ENCODE measurements at places on chromosomes 6 and 20.

- no peak for ATAC-seq
These were observed 567.8 kb downstream of the GRIK2 start for GRCh38 chr6:101961357-101961756.

DNA sequence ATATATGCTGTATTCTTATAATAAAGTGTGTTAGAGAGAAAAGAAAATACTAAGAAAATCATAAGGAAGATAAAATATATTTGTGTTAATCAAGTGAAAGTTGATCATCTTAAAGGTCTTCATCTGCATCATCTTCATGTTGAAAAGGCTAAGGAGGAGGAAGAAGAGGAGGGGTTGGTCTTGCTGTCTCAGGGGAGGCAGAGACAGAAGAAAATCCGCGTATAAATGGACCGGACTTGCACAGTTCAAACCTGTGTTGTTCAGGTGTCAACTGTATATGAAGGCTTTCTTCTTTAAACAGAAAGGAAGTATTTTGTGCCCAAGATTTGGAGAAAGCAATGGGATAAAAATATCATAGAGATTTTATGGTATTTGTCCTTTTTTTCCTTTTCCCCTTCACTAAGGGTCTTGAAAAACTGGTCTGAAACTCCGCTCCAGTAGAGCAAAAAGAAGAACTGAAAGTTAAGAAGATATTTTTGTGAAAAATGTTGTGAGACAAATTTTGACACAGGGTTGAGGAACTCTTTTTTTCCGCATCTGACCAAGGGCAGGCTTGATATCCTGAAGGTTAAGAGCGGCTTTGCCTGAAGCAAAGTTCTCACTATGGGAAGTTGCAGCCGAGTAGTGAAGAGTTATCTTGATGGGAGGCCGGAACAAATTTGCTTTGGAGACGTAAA, 350.7 kb downstream of the LAMA2 start:
- peak; percentile 60 for ATAC-seq

- peak; percentile 42 for ATAC-seq
These were observed 542 bp downstream of the USP49 start for GRCh38 chr6:41894366-41895299.

DNA sequence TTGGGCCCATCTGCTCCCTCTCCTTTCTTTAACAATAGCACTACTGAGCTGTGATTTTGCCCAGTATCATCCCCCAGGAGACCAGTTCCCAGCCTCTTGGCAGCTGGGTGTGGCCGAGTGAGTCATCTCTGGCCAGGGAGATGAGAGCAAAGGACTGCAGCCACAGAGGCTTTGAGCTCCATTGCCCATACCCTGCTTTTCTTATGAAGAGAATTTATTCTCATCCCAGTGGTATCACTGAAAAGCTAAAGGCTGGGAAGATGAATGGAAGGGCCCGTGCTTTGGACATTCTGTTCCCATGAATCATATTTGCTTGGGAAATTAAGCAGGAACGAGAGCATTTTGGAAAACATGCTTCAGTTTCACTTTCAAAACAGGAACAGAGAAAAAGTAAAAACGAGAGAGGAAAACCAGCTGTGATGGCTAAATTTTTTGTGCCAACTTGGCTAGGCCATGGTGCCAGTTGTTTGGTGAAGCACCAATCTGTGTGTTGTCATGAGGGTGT, 14.9 kb downstream of the CST3 start:
- no peak for ATAC-seq

DNA sequence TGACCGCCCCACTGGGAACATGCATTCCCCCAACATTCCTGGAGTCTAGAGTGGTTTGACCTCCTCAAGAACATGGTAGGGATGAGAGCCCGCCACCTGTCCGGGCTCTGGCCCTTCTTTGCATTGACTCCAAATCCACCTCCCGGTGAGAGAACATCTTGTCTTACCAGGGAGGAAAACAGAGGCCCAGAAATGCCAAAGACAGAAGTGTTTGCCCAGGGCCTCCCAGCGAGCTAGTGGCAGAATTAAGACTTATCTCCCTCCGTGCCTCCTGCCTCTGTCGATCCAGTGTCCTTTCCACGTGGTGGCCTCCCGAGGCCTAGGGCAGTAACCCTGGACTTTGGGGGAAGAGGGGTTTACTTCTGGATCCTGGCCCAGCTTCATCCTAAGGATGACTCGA, 134.8 kb downstream of the JPH2 start:
- no peak for ATAC-seq

- no peak for ATAC-seq
These were observed 11.6 kb downstream of the MAP3K7 start for GRCh38 chr6:90575267-90575666.

DNA sequence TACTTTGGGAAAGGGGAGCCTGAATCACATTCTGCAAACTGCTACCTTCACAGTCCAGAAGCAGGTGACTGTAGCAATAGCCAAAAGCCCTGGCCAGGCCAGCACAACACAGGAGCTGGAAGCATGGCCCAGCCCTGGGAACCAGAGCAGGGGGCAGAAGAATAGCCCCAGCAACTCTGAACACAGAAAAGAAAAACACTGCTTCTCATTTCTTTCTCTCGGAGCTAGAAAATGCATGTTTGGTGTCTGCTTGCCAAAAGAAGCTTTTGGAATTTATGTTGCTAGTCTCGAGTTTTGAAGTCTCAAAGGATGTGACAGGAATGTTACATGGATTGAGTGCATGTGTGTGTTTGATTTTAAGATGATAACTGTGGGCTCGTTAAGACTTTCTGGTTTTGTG, 79.8 kb upstream of the SCAF8 start:
- no peak for ATAC-seq

GRCh38 chr6:9405369-9405768, 970.0 kb upstream of the SLC35B3 start:
- ATAC-seq: no peak

- no peak for ATAC-seq
These were observed 115.1 kb upstream of the LAMP5 start for GRCh38 chr20:9399322-9399721.

DNA sequence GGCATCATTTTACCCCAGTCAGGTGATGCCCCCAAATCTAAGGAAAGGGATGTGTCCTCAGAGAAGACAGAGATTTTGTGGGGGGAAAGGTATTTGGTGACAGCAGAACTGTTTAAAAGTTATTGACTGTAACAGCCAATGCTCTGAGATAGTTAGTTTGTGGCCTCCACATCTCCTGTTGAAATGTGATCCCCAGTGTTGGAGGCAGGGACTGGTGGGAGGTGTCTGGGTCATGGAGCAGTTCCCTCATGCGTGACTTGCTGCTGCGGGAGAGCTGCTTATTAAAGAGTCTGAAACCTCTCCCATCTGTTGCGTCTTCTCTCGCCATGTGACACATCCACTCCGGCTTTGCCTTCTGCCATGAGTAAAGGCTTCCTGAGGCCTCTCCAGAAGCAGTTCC, 282.8 kb upstream of the FOXQ1 start:
- ATAC-seq: no peak

DNA sequence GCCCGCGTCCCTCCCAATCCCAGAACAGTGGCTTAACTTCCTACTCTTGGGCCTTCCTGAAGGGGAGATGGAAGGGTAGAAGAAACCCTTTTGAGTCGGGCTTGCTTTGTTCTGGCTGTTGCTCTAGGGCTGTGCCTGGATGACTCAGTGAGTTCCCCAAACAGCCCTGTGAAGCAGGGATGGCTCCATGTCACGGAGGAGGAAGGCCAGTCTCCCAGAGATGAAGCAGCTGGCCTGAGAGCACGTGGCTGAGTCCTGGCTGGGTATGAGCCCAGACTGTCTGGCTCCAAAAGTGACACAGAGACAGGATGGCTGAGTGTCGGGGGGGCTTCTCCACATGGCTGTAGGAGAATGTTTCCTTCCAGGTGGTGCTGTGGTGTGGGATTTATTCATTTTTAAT, 4.6 kb downstream of the SYTL3 start:
- no peak for ATAC-seq

DNA sequence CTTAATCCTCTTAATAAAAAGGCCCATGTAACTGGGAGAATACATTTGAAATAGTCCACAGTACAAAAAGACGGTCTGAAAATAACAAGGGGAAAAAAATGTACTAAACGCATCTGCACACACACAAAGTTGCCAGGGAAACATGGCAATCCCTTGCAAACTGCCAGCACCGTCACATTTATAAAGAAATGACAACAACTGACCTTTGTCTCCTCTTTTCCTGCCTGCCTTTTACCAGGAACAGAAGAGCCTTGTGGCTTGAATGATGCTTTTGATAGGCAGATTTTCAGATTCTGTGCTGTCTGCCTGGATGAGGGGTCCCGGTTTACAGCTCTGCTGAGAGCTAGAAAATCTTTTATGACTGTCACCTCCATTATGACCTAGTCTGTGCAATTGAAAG, 308.6 kb upstream of the ZFP64 start:
- no peak for ATAC-seq

GRCh38 chr20:20358801-20359200, 9.1 kb upstream of the INSM1 start:
- ATAC-seq: no peak

DNA sequence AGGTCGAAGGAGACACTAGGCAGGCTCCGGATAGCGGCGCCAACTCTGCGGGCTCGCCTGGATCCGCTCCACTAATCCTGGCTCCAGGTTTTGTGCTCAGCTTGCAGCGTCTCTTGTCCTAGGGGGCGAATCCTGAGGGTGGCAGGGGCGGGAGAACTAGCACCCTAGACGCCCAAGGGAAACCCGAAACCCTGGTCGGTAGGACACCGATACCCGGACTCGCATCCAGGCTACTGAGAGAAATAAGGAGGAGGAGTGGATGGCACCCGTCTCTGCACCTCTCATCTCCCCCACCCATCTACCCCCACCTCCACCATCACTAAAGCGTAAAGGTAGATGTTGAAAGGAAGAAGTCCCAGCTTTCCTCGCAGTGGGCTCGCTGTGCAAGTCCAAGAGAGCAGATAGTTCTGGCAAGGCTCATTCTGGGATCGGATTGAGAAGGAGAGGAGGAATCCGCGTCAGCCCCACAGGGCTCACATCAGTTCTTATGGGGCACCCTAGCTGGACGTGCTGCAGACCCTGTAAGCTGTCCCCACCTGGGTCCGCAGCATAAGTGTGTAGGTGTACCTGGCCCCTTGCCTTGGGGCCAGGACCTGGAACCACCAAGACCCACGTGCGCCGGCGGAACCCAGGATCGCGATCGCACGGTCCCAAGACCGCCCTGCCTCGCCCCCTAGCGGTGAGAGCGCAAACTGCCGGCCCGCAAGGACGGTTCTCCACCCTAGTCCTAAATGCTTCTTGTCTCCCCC, 6.9 kb downstream of the SLC32A1 start:
- peak; percentile 77 for ATAC-seq

DNA sequence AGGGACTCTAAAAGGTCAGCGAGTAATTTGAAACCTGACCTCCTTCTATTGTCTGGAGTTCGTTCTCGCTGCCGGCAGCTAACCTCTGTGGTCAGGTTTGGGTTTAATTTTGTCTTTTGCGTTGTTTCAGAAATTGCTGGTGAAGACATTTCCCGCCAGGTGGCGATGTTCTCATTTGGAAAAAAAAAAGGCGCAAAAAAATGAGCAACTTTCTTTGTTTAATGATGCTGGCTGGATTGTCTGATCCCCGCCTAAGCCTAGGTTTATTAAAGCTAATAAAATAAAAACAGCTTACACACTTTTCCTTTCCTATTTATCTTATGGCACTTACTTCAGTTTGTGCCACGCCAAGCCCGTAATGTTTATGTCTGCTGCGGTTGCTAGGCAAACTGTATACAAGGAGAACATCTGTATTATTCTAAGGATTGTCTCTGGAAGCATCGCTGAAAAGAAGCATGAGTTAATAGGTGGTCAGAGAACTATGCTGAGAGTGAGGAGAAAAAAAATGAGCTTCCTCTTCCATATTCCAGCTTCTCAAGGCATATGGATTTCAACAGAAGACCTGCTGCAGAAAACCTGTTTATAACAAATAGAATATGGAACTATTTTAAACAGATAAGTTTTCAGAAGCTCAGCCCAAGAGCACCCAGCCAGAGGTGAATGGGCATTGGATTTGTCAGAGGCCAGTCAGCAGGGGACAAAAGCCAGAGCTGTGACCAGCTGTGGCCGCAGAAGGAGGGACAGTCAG, 205.7 kb downstream of the DOK5 start:
- no peak for ATAC-seq

DNA sequence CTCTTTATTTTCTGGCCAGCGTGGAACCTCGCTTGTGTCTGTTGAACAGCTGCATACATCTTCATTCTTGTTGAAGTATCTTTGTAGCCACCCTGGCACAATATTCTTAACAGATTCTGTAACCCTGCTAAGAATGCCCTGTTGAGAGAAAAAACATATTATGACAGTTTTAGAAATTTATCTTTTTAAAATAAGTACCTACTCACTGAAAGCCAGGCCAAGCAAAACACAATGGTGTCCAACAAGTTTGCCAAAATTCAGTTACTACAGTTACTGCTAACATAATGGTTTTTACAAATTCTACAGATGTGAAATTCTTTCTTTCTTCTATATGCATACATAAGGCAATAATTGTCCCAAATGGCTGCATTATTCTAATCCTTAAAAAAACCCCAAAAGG, 18.2 kb downstream of the NUP153 start:
- ATAC-seq: no peak

DNA sequence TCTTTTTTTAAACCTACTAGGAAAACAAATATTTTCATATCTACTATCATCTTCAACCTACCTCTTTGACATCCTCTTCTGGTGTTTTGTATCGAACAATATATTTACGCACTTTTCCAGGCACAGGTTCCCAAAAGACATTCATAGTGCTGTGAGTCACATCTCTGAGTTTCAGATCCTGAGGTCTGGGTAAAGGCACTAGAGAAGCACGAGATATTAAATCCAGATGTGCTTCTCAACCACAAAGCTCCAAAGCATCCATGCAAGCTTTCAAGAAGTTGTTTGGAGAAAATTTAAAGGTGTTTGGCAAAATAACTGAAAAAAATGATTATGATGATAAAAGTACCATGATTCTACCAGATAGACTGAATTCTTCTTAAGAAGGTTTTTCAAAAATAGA, 62.7 kb downstream of the COL12A1 start:
- no peak for ATAC-seq

DNA sequence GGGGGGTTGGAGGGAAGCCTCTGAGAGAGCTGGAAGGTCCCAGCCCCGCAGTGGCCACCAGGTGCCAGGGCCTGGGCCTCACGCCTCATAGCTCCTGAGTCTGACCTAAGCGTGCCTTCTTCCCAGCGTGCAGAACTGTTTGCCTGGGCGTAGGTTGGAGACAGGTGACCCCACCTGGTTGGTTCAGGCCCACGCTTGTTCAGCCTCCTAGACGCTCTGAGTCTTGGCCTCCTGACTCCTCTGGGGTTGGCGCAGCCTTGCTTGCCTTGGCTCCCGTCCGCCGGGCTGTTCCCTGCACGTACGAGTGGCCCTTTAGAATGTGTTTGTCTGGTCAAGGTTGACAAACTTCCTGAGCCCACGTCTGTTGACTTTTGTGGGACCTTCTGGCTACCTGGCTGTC, 70.8 kb downstream of the EYA2 start:
- no peak for ATAC-seq

GRCh38 chr6:47061309-47062300, 19.5 kb upstream of the ADGRF1 start:
- ATAC-seq: no peak

DNA sequence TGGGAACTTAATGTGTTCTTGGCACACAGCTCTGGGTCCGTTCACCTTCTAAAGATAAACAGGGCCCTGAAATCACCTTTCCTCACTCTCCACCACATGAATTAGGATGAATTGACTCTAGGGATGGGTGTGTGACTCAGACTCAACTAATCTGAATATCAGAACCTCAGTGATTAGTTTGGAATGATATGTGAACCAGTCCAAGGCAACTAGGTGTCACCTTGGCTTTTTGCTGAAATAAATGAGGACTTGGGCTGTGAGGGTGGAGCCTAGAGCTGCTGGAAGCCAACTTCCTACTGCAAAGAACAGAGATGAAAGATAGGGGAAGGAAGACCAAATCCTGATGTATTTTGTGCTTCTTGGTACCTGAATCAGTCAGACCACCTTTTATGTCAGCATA, 132.0 kb upstream of the RNF24 start:
- no peak for ATAC-seq
